Left kidney (tissue), 8 donors: ENCODE measurements at places on chromosomes 12 and 14.

GRCh38 chr14:54366736-54367735 lies 29.8 kb upstream of the CDKN3 start:
- peak; percentile 51 for DNase-seq

- no peak for DNase-seq
Observed at GRCh38 chr12:92900941-92901340, 28.2 kb downstream of the EEA1 start.

- DNase-seq, result no peak
Observed at GRCh38 chr12:107318806-107319532, 225.6 kb upstream of the CRY1 start.

GRCh38 chr14:92936085-92936484 lies 13.1 kb downstream of the CHGA start:
- DNase-seq, result no peak

DNA sequence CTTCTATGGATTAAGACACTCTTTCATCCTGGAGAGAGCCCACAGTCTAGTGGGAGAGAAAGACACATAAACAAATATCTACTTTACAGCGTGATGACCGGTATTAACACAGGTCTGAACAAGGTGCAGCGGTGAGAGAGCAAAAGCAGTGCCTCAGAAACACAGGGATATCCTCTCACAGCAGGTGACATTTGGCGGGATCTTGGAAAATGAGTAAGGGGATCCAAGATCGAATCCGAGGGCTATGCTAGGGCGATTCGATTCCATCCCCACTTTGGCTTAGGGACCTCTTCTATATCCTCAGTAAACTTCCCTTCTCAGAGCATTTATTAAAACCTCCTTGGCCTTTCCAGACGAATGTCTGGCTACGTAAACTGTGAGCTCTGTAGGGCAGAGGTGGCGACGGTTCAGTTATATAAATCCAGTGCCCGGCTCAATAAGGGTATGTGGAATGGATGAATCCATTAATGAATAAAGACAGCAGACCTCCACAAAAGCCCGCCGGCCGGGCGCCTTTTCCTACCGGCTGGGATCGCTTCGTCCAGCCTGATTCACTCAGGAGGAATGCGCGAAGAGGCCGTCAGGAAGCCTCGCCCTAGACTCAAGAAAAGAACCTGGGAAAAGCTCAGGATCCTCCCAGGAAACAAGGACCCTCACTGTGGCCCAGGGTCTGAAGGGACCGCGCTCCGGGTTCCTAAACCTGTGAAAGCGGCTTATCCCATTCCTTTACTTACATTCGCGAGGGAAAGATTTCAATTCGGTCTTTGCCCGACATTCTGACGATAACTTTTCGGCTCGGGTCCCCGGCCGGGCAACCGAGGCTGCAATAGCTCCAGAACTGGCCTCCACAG lies 455 bp downstream of the ATP6V1D start:
- peak; percentile 3 for DNase-seq
